Activated CD4-positive, alpha-beta T cell treated with anti-CD3 and anti-CD28 coated beads, Interleukin-2, Interleukin-6, amounts not matched to agents 100 ng/mL and 50 ng/mL, durations not matched to agents 16 hours and 8 hours (primary cell): ENCODE measurements at places on chromosomes 11 and 22.

- DNase-seq = no peak
Observed at GRCh38 chr11:117769533-117769932, 27.5 kb downstream of the DSCAML1 start.

- no peak for DNase-seq
Observed at GRCh38 chr22:37559901-37560607, at the start of gene CDC42EP1. Gene CDC42EP1, plus strand, starts transcription at chr22:37560480. Its CDS starts 5,870 bp downstream, at chr22:37566350.

DNA sequence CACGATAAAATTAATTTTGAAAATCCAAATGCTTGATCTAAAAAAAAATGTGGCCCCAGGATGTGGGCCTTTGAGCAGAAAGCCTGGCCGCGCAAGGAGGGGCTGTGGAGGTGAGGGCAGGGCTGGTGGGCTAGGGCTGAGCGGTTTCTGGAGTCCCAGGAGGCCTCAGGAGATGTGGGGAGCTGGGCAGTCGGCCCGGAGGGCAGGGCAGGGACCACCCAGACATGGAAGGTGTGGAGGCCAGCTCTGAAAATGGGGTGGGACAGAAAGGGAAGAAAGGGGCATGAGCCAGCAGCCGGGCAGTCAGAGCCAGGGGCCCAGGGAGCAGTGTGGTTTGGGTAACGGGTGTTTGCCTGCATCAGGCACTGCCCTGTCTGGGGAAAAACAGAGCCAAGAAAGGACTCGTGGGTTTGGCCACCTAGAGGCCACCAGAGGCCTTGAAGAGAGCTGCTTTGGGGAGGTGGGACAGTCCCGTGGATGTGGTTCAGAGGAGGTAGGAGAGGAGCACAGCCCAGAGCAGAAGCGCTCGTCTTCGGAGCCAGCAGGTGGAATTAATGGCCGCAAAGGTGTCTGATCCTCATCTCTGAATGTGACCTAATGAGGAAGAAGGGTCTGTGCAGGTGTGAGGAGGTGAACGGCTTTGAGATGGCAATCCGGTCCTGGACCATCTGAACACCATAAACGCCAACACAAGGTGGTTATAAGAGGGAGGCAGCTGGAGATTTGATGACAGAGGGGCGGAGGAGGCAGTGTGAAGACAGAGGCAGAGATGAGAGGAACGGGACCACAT lies 50.2 kb downstream of the IGF2 start:
- no peak for DNase-seq

GRCh38 chr11:122207505-122207904 lies 91.5 kb upstream of the BLID start:
- DNase-seq = no peak

DNA sequence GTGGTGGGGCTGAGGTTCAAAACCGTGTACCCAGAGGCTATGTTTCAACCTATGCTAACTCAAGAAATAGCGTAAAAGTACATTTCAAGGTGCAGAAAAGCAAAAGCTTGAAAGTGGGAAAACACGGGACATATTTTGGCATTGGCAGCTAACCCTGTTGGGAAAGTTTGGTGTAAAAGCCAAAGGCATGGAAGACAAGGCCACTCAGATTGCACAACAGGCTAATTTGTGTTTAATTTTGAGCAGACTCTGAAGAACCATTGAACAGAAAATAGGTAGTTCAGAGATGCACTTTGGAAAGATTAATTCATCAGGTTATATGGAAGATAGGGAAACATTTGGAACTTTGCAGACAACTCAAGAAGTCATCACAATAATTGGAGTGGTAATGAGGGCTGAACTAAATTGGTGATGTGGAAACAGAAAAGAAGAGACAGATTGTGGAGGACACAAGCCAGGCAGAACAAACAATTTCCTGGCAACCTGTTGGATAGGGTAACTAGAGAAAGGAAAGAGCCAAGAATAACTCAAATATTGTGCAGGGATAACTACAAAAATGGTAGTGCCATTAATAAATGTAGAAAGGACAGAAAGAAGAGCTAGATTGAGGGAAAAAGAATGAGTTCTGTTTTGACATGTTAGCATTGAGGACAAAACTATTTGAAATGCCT lies 140.5 kb upstream of the PGR start:
- no peak for DNase-seq

GRCh38 chr22:49979587-49980264 lies 19.2 kb downstream of the PIM3 start:
- peak; percentile 70 for DNase-seq

DNA sequence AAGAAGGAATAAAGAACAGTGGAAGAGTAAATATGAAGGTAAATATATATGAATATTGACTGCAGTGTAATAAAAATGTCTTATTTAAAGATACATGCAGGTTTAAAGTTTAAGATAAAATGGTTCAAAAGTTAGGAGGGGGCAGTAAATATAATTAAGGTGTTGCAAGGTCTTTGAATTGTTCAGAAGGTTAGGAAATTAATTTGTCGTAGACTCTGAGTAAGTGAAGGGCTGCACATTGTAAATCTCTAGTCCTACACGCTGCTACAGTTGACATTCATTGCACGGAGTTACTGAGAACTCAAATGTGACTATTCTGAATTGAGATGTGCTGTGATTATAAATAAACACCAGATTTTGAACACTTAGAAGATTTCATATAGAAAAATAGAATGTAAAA lies 69.8 kb upstream of the PRODH start:
- DNase-seq = no peak
